ENCODE measurements at places on chromosomes 16 and 17.
A peak's percentile ranks its signal among the peaks of the same experiment; 100 is the strongest.

DNA sequence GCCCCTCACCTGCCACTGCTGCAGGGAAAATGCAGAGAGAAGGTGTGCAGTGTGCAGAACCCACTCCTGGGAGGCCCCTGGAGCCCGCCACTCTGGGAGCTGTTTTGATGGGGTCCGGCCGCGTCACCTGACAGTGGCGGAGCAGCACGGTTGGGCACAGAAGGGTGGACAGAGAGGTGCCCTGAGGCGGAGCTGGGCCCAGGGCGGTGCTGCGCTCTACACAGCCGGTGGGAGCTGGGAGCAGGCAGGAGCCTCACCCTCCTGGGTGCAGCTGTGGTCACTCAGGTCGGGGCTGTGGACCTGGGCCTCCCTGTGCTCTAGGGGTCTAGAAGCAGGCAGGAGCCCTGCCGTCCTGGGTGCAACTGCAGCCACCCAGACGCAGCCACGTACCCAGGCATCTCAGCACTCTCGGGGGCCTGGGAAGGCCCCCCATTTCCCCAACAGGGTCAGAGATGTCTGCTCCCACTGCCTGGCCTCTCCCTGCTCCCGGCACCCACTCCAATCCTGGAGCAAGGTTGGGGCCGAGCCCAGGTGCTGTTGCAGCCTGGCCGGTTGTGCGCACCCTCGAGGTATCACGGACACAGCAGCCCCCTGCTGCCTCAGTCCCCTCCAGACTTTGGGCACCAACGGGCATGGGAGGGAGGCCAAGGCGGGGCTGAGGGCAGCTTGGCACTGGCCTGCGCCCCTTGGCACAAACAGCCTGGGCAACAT is 304.4 kb upstream of the AXIN2 start:
- DNase-seq = no peak

DNA sequence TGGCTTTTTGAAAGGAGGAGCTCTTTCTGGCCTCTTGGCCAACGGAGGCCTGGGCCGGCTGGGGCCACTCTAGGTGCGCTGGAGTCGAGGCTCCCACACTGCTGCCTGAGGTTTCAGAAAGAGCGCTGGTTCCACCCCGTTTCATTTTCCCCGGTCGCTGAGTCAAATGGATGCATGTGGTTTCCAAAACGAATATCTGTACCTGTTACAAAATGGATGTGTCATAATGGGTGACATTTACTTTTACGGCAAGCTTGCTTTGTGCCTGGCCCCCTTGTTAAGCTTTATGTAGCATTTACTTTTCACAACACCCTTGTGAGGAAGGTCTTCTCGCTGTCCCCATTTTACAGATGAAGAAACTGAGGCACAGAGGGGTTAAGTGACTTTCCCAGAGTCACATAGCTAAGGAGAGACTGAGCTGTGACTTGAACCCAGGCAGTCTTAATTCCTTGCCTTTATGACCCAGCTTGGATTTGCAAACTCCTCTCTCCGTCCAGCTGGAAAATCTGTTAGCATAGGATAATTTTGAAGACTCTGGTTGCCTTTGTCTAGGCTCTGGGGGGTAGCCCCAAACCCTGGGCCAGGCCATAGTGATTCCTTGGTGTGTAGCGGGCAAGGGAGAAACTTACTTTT is 10.6 kb downstream of the KSR1 start:
- DNase-seq = no peak

DNA sequence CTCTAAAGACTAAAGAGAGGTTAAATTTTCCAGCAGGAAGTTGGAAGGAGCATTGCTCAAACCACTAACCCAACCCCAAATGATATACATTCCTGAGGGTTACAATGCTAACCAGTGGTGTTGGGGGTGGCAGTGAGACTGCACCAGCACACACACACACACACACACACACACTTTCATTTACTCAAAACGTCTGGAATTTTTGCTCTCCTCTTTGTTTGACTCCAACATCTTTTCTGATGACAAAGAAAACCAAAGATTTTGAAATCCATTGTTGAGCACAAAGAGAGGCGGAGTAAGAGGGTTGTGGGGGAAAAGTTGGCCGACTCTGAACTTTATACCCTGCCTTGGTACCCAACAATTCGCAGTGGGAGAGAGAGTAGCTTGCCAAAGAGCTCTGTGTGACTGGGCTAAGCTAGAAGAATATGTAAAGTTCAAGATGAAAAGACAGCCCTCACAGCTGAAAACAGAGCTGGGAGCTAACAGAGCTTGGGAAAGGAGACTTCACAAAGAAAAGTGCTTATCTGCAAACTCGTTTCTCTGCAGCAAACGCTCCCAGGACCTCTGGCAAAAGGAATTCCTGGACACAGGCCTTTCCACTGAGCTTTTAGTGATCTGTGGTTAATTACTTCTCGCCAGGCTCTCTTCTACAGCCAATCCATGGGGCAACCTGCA is 426.0 kb upstream of the CDH11 start:
- DNase-seq = peak; percentile 99

- no peak for DNase-seq
Observed at GRCh38 chr17:29148257-29148789, 31.9 kb downstream of the MYO18A start.

DNA sequence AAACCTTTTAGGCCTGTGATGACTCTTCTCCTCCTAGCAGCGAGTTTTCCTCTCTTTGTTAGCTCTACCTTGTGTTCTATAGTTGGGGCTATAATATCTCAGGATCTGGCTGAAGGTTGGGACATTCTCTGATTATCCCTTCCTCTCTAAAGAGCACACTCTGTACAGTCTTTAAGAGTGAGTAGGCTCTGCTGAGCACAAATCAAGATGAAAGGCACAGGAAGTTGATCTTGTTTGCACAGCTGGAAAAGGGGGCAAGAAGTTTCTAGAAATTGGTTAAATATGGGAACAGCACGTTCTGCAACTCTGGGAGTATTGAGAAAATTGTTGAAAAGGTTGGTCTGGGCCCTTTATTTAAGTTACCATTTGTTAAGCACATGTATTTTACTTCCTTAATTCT is 240.9 kb downstream of the CDH11 start:
- no peak for DNase-seq

- DNase-seq = peak; percentile 25
Observed at GRCh38 chr17:68318103-68318991, 27.1 kb downstream of the ARSG start.

GRCh38 chr16:14017886-14018285 is 53.2 kb upstream of the MRTFB start:
- peak; percentile 64 for DNase-seq

DNA sequence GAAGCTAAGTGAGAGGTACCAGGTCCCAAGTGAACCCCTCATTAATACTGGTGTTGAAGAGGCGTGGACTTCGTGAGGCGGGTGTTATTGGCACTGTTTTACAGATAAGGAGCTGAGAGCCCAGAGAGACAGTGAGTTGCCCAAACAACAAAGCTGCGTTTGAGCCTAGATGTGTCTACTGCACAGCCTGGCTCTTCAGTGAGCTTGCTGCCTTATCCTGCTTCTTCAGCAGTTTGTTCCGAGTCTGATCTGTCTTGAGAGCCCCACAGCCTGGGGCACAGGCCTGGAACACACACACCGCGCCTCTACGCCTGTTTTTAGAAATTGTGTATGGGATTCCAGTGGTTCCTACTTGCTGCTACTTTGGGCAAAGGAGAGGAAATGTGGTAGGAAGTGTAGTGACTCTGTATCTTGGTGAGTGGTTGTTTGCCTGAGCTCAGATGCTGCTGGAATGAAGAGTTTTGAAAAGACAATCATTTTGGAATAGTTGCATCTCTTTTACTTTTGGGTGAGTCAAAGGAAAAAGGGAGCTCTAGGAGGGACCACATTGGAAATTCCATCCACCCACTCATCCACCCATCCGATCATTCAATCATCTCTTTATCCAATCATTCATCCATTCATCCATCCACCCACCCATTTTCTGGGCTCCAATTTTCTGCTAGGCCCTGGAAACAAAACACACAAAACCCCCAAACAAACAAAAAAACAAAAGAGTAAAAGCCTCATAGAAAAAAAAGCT is 22.3 kb upstream of the PLCG2 start:
- no peak for DNase-seq

DNA sequence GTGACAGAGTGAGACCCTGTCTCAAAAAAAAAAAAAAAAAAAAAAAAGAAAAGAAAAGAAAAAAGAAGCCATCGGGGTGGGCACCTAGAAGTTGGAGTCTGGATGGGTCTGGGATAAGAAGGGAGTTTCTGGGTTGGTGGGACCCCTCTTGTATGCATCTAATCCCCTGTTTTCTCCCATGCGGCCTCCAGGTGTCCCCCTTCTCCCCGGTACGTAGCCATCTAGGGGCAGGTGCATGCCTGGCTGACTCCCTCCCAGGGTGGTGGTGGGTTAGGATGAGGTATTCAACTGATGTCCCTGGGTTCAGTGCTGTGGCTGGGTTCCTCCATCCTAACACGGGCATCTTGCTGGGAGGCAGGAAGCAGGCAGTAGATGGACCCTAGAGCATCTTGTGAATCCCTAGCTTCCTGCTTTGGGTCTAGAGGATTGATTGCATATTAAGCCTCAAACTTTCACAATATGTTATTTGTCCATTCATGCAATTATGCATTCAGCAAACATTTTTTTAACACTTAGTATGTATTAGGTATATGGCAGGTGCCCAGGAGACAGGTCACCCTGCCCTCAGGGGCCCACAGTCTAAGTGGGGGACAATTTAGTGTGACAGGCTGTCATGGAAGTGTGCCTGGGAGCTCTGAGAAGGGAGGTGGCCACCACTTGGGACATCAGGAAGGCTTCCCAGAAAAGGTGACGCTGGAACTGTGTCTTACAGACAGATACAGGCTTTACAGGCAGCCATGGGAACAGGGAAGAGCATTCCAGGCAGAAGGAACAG is 13.1 kb downstream of the FMNL1 start:
- DNase-seq = peak; percentile 14

DNA sequence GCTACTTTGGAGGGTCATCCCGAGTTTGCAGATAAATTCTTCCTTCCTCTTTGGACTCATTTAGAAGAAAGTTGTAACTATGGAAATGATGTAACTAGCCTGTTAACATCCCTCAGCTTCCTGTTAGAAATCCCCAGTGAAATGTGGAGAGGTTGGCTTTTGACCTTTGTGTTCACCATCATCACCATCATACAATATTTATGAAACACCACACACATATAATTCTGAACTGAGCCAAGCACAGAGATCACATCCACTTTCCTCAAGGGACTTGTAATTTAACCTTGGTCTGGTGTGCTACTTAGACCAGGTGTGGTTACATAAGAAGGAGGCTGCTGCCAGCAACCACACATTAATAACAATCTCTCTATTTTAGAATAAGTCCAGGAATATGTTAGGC is 2.5 kb downstream of the CAPNS2 start:
- peak; percentile 31 for DNase-seq

DNA sequence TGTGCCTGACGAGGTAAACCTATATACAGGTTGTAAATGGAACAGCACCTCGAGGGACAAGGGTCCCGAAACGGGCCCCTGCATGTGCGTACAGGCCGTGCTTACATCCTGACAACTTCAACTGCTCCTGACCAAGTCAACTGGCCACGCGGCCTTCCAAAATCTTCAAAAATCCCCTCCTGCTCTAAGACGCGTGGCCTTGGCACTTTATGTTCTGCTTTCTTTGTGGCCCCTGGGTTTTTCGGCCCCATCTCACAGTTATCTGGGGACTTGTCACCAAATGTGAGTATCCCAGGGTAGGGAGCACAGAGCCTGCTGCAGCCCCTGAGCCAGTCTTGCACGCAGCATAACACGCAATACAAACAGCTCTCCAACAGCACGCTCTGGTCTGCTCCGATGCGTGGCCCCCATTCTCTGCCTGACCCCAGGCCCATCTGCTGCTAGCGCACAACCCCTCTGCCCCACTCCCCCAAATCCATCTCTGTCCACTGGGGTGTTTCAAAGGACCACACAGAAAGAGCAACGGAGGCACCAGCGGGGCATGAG is 659 bp downstream of the RPH3AL start:
- no peak for DNase-seq

- no peak for DNase-seq
Observed at GRCh38 chr17:17491031-17491471, 5.1 kb downstream of the RASD1 start.

GRCh38 chr17:59558953-59559352 is 6.5 kb upstream of the DHX40 start:
- DNase-seq = peak; percentile 8

DNA sequence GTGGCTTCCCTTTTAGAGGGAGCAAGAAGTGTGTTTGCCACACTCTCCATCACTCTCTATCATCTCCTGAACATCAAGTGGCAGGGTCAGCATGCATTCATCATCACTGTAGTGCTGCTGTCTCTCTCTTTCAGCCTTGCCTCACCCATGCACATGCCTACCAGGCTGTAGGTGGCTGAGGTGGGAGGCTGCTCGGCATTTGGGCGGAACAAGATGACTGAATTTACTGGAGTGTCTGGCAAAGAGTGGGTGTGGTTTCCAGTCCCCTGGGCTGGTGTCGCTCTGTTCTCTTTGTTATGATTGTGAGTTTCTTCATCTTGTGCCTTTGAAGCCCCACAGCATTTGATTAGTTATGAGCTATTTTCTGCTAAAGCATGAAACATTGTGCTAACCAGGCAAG is 541.9 kb upstream of the EEF2KMT start:
- DNase-seq = no peak

GRCh38 chr16:88591577-88592021 is 21.4 kb downstream of the ZC3H18 start:
- no peak for DNase-seq

DNA sequence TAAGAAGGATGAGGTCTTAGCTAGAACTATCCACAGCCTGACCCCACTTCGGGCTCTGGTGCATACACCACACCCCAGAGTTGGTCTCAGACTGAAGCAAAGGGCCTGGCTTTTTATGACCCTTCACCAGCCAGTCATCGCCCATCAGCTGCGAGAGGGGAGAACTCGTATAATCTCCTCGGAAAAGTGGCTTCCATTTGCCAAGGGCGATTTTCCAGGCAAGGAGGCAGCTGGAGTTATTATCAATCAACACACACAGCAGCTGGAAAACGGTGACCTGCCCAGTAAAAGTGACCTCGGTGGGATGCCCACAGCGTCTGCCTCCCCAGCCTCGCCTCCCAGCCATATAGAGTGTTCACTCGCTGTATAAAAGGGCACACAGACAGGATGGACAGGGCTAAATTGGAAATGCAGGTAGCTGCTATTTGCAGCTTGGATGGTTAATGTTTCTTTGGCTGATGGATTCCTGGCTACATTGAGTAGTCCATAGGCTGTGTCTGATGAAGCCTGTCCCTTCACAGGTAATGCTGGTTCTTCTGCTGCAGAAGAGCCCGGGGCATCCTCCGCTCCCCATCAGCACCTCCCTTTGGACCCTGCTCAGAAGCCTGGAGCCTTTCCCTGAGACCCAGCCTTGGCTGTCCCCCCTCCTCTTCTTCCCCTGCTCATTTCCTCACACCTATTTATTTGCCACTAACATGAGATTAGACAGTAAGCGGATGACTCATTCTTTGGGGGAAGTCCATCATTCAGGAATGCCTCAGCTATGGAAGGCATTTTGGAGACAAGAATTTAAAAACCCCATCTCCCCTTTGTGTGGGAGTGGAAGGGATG is 45.7 kb downstream of the TMEM186 start:
- peak; percentile 83 for DNase-seq

GRCh38 chr17:38583176-38583575 is 22.6 kb downstream of the SRCIN1 start:
- no peak for DNase-seq
